Stimulated activated CD8-positive, alpha-beta memory T cell treated with anti-CD3 and anti-CD28 coated beads, Interleukin-7, amount 100 ng/mL, for 1 hour (primary cell): ENCODE measurements at places on chromosomes 3 and 15.

GRCh38 chr3:141082064-141082463 is 30.9 kb downstream of the SPSB4 start:
- DNase-seq: no peak

- no peak for DNase-seq
Measured at GRCh38 chr15:66594836-66595235, 29.0 kb upstream of the LCTL start.

GRCh38 chr3:113954091-113954685 is 6.4 kb downstream of the ZDHHC23 start:
- DNase-seq: no peak

- no peak for DNase-seq
Measured at GRCh38 chr3:125200731-125201139, 11.8 kb downstream of the SLC12A8 start.

- DNase-seq: peak; percentile 98
Measured at GRCh38 chr3:52056968-52057811, 819 bp upstream of the DUSP7 start.

DNA sequence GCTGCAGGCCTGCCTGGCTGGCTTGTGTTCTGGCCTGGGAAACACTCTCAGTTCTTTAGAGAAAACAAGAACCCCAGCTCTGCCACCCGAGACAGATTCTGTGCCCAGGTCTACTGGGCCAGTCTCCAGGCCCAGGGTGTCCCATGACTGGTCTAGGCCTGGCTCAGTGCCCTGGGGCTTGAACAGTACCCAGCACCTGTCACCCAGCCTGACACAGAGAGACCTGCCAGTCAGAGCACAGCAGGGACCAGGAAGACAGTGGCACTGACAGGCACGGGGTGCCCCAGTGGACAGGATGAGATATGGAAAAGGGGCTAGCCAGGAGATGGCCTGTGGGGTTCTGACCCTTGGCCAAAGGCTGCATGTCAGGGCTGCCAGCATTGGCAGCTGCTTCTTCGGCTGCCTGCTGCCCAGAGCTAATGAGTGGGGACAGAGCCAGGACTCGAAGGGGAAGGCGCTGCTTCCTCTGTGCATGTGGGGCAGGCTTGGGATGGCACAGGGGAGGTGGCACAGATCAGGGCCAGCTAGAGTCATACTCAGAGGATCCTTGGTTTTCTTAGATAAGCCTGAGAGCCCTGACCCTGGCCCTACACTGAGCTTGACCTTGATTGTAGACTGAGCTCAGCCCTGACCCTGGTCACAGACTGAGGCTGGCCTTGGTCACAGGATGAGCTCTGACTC is 15.1 kb downstream of the CCDC33 start:
- DNase-seq: no peak

- no peak for DNase-seq
Measured at GRCh38 chr3:107970993-107971580, 119.7 kb downstream of the CD47 start.
